ENCODE measurements at places on chromosomes 6 and 20.

GRCh38 chr6:113065611-113066010 lies 718.5 kb downstream of the RFPL4B start:
- no peak for DNase-seq

GRCh38 chr6:120378582-120379220 lies 955.6 kb downstream of the TBC1D32 start:
- DNase-seq = no peak

- no peak for DNase-seq
Measured at GRCh38 chr6:19929312-19929711, 92.1 kb downstream of the ID4 start.

GRCh38 chr6:136149311-136149710 lies 100.8 kb downstream of the MTFR2 start:
- DNase-seq = no peak

GRCh38 chr6:5946181-5946580 lies 60.5 kb downstream of the NRN1 start:
- DNase-seq = no peak

GRCh38 chr6:35681298-35681697 lies 7.4 kb downstream of the FKBP5 start:
- DNase-seq = peak; percentile 38

DNA sequence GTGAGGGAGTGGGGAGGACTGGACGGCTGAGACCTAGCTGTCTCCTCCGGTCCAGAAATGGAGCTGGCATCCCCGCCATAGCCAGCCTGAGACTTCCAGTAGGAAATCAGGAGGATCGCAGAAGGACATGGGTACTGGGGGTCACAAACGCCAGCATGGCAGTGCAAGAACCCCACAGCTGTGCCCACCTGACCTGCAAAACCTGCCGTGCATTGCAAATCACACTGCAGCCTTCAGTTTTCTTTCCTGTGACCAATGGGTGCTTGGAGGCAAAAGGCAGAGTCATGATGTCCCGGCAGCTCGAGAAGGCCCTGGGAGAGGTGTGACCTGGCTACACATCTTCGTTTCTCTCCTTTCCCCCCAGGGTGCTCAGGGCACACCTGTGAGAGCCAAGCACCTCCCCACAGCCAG lies 23.3 kb upstream of the PHACTR3 start:
- DNase-seq = no peak

DNA sequence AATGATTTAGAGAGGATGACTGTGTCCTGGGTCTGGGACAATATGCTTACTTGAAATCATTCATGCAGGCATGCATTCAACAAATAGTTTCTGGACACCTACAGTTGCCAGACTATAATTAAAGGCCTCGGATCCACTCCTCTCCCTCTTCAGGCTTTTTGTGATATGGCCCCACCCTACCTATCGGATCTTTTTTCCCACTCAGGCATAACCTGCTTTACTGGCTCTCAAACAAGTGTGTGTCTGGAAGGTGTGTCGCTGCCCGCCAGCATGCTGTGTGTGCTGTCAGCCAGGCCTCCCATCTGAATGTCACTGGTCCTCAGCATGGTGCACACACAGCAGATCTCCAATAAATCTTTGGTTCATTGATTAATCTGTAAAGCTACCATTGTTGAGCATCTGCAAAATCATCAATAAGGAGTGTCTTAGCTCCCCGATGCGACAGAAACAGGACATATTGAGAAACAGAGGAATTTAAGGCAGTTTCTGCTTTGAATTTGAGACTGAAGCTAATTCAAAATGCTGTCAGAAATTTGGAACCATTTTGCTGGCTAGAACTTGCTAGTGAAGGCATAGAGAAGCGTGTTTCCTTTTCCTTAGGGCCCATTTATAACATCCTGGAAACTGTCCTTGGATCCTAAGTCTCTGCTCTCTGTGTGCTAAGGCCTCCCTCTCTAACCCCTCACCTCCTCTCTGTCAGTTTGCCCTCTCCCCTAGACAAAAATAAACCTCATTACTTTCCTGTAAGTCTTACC lies 23.5 kb upstream of the CCN6 start:
- DNase-seq = no peak

GRCh38 chr6:139858429-139858828 lies 484.0 kb upstream of the CITED2 start:
- DNase-seq = no peak

DNA sequence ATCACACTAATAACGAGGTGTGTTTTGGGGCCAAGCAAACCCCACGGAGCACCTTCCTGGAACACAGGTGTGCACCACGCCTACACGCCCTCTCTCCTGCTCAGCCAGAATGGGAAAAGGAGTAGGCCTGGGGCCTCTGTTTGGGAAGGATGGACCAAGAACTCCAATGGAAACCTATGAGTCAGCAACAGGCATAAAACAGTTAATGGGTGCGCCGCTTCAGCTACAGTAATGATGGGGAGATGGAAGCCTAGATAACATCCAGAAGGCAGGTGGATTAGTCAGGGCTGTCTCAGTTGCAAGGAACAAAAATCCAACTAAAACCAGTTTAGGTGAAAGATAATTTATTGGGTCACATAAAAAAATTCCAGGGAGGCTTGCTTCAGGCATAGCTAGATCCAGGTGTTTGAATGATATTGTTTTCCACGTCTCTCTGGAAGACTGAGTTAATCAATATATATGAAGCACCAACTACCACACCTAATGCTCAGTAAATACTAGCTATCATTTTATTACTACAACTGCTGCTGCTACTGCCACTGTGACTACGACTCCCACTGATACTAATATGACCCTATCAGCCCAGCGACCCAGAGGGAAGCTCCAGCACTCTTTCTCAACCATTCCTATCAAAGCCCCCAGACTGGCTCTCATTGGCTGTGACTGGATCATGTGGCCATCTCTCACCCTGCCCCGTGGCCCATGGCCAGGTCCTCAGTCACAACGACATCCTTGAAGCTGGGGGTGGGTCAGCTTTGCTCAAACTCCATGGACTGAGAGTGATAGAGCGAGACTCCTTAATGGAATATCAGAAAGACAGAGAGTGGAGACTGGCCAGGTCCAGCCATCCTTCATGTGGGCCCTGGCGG lies 155.2 kb upstream of the PTPN1 start:
- DNase-seq = no peak

- no peak for DNase-seq
Measured at GRCh38 chr6:7241709-7242645, 71.0 kb downstream of the SSR1 start.

DNA sequence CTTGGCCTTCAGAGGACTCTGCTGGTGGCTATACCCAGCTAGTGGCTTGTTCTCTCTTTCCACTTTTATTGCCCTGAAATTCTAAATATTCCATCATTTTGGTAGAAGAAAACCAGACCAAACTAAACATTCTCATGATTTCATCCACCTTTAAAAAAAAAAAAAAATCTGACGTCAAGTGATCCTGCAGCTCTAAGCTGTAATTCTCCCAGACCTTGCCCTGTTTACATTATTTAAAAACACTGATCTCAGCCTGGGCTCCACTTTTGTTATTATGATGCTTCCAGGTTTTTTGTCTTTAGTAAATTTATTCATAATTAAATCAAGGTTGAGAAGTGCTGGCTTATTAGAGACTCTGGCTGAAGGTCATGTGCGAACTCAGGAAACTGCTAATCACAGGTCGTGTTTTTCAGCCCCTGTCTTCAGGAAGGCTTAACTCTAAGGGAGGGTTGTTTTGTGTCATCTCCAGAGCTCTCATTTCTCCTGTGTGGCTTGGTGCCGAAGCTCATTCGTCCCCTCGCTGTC lies 114.4 kb downstream of the MTHFD1L start:
- DNase-seq = no peak

- DNase-seq = no peak
Measured at GRCh38 chr20:688809-689212, 13.2 kb upstream of the SCRT2 start.

DNA sequence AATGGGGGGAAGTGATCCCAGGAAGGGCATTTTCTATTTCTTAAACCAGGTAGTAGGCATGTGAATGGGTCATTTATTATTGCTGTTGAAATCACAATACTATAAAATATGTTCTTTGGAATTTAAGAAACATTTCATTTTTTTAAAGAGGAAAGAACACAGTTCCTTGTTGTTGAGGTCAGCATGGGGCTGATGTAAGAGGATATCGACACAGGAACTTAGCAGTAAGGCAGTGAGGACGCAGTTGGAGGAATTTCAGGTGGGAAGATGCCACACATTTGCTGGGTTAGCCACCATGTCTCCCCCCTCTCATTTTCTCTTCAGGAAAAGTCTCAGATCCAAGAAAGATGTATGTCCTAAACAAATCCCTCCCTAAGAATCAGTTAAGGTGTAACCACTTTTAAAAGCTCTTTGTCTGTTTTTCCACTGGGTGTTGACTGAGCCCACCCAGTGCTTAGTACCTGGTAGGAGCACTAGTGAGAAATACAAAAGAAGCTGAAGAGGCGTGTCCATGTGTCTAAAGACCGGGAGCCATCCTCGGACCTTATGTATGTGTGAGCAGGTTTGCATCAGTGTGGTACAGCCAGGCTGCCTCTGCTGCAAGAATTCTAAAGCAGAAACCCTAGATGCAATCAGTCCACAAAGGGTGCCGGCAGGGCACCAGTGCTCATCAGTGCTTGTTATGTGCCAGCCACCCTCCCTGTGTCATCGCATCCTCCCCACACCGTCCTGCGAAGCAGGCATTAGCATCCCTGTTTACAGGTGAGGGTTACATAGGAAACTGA lies 98.9 kb downstream of the TCP11 start:
- no peak for DNase-seq

DNA sequence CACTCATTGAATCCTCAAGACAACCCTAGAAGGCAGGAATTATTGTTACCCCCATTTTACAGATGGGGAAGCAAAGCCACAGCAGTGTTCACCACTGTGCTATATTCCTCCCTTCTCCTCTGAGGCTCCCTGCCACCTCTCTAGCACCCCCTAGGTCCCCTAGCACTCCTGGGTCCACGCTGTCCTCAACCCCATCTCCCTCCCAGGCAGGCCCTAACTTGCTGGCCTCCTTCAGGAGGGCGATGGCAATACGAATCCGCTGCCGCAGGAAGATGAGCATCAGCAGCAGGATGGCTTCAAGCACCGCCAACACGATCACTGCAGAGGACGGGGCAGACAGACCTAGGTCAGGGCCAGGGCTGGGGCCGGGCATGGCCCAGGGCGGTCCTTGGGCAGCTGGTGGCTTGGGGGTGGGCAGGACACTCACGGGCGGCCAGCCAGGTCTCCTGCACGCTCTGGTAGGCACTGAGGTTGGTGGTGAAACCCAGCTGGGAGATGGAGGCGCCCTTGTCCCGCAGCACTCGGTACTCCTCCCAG lies 7.8 kb upstream of the NEU1 start:
- no peak for DNase-seq

DNA sequence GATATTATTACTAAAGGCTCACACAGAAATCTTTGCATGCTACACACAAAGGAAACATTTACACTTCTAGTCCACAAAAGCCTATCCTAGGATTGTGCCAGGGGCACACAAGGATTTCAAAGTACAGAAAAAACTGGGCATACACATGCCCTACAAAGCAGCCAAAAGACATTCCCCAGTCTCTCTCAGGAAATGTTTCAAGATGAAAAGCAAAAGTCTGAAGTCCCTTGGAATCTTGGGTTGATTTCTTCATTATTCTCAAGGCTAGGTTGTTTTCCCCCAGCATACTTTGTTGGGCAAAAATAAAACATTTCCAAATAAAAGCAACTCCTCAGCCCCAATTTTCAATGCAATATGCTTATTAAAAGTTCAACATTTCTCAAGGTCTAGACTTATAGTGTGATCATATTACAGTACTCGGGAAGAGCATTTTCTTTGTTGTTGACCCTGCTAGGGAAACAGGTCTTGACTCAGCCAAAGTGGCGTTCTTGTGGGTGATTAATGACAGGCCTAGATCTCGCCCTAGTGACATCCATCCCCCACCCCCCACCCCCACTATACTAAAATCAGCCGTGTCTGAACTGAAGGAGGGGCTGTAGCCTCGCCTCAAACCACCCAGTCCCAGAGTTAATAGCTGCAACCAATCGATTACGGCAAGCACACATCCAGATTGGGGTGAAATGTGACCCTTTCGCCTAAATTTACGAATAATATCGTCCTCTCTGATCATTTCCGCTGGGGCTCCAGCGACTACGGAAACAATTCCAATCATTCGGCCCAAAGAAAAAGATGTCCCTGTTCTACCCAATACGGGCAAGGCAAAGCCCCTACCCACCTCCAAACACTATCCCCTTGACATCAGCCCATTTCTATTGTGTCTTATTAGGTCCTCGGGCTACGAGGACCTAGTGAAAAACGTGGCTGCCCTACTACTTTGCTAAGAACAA lies 1.4 kb downstream of the AKIRIN2 start:
- peak; percentile 52 for DNase-seq

- no peak for DNase-seq
Measured at GRCh38 chr20:49624317-49624716, 56.4 kb upstream of the PTGIS start.

- no peak for DNase-seq
Measured at GRCh38 chr6:7047966-7048365, 59.8 kb upstream of the RREB1 start.

DNA sequence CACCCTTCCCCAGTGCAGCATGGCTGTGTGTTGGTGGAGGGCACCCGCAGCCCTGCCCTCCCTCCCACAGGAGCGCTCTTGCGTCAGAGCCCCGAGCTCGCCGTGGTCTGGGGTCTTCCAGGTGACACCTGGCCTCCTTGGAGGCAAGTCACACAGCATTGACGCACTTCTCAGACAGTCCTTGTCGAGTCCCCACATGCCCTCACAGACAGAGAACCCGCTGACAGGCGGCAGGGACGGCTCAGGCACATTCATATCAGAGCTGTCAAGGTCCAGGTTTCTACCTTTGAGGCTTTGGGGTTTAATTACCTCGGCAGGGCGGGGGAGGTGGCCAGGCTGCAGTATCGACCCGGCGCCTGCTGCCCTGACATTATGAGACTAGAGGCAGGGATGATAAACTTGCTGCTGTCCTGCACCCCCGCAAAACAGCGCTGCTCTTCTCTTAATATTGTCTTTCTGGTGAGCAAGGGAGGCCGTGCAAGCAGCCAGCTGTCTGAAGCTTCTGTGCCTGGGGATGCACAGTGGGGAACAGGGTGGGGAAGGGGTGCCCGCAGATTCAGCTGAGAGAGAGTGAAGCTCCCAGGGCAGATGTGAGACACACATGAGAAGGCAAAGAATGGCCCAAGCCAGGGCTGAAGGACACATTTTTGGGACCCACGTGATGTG lies 4.7 kb downstream of the NPEPL1 start:
- no peak for DNase-seq

DNA sequence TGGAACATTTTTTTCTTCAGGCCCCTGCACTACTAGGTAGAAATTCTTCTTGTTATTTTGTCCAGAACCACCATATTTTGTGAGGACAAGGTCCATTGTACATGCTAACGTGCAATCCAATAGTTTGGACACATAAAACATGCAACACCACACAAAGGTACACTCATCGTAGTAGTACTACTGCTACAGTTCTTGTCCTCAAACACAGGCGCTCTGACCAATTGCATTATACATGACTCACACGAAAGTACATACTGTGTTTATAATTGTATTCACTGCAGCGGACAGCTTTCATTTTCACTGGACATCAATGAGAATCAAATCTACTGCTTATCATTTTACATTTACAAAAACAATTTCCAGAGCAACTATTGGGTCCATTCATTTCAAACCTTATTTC lies 15.3 kb upstream of the SMLR1 start:
- DNase-seq = no peak
